Activated naive CD4-positive, alpha-beta T cell treated with anti-CD3 and anti-CD28 coated beads, Interleukin-2, amount 50 U/mL, for 72 hours (primary cell): ENCODE measurements at places on chromosomes 6 and 20. TPM values are rescaled to one million over a fixed set of nuclear protein-coding genes. Genes with fewer than 3 reads are reported as not detected.

The LRRC1 gene
- 3.6 TPM for total RNA-seq

- no peak for DNase-seq
Observed at GRCh38 chr6:128723667-128724066, 159.3 kb upstream of the LAMA2 start.

- no peak for DNase-seq
Observed at GRCh38 chr6:111720931-111721496, 115.3 kb upstream of the TRAF3IP2 start.

- DNase-seq, result no peak
Observed at GRCh38 chr6:151290877-151291721, 51.3 kb downstream of the AKAP12 start.

The EYS gene
- total RNA-seq, result not detected

- no peak for DNase-seq
Observed at GRCh38 chr20:51484141-51484815, 58.2 kb downstream of the NFATC2 start.

DNA sequence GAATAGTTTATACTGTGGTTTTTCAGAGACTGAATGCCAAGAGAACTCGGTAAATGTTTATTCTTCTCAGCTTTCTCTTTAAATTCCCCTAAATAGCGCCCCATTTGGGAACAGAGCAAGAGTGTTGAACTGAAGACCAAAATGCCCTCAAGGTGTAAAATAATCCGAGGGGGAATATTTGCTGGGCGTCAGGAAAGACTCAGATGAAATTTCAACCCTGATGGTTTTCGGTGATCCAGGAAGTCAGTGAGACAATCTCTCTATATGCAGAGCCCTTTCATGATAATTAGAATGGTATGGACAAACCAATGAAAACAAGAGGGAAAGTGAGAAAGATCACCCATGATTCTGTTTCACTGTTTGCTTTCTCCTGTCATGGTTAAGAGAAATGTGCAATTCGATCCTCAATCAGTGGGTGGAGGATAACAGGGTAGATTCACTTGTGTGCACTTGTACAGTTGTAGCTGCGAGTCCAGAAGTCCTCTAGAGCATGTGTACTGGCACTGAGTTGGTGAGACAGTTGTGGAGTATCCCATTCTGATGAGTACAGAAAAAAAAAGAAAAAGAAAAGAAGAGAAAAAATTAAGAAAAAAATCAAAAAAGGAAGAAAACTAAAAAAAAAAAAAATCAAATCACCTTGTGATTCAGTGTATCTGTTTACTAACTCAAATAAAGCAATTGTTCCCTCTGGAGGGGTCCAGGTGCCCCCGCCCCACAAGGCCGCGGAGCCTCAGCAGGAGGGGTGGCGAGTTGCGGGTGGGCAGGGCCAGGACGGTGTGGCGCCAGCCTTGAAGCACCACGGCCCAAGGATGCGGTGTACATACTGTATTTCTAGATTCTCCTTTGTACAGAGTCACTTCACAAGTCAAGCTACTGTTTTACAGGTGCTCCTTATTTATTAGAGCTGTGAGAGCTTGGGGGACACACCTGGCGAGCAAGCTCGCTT, 164.9 kb downstream of the SCML4 start:
- no peak for DNase-seq

The RAET1E gene
- total RNA-seq, result 0.11 TPM

The RSPH9 gene
- 0.21 TPM for total RNA-seq

The ELOVL2 gene
- not detected for total RNA-seq

DNA sequence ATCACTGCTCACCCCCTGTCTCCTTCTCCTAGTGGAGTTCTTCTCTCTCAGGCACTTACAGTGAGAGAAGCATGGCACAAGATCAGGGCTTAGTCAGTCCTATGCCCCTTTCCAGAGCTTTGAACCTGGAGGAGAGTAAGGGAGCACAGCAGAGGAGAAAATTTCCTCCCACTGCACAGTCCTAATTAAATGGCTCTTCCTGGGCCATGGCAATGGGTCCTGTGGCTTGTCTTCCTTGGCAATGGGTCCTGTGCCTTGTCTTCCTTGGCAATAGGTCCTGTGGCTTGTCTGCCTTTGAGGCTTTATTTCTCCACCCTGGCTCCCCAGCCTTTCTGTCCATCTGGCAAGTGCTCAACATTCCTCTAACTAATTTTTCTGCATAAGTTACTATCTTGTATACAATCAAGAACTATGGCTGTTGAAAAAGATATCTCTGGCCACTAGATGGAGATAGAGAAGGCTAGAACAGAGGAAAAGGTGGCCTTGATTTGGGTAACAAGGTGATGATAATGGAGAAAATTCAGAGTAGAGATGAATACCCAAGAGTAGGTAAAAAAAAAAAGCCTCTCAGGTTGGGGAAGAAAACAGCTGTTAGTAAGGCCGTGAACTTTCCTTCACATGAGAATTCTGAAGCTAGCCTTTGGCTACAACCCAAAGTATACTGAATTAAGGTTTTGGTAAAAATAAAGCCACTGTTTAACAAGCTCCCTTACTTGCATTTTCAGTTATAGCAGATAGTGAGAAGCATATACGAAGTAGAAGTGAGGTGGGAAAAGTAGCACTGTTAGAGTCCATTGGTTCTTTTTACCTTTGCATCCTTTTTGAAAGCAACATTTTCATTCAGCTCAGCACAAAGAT, 504.9 kb downstream of the DOK5 start:
- DNase-seq, result no peak

- no peak for DNase-seq
Observed at GRCh38 chr6:52132292-52132691, 44.9 kb upstream of the PKHD1 start.

The CRISP3 gene
- not detected for total RNA-seq

- DNase-seq, result no peak
Observed at GRCh38 chr6:7201732-7202541, 94.2 kb downstream of the RREB1 start.

The CAP2 gene
- total RNA-seq, result not detected

DNA sequence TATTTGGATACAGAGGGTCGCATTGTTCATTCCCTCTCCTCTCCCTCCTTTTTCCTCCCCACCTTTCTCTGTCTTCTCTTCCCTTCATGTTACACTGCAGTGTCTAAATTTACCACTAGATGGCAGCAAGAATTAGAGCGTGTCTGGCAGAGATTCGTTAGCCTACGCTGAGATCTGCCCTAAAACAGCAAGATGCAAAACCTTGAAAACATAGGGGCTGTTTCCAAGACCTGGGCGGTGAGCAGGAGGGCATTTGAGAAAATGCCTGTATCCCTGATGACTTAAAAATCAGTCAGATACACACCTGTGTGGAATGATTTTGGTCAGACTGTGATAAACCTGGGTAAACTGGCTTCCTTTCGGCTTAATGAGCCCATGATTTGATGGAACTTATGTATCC, 101.5 kb upstream of the ISM1 start:
- peak; percentile 56 for DNase-seq

The TAF8 gene
- 62.9 TPM for total RNA-seq

The SIRPD gene
- not detected for total RNA-seq

The NNAT gene
- total RNA-seq, result 2.1 TPM

DNA sequence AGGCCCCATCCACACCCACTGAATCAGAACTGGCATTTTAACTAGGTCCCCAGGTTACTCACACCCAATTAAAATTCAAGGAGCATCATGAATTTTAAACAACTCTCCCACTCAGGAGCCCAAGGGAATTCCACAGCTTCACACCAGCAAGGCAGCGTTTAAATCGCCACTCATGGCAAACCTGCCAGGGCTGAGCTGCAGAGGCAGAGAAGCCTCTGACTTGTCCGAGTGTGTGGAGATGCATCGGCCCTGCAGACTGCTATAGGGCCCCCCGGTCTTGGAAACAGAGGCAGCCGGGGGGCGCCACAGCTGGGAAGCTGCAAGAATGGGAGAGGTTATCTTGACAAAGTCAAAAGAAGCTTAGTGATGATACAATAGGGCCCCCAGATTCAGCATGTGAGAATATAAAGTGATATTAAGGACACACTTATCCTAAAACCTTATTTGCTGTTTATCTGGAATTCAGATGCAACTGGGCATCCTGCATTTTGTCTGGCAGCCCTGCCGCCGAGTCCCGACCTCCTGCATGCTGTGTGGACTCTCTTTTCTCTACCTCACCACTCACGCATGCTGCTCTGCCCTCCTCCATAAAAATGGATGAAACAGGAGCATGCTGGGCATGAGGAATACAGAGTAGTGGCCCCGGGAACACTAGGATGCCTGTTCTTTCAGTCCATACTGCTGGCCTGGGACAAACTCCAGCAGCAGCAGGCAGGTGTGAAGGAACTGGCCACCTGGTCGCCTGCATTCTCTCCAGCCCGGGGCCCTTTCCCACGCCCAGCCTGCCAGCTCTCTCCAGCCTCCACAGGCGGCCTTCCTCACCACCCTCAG, 126.1 kb downstream of the PXDC1 start:
- no peak for DNase-seq

The RNF114 gene
- 60.9 TPM for total RNA-seq

The LINC00237 gene
- total RNA-seq, result not detected

The PLA2G7 gene
- not detected for total RNA-seq

DNA sequence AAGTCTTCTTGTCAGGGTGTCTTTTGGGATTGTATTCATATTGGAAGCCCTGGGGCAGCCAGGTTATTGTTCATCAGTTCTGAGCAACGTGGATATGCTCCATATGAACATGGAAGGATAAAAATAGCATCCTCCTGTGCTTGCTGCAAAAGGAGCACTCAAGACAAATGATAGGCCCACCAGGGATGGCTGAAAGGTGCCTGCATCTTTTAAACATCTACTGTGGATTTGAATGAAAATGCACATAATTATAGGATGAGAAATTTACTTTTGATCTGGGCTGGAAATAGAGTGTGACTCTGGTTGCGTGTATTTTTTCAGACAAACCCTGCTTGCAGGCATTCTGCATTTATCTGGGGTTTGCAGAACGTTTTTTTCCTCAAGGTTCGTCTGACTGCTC, 299.1 kb downstream of the PACRG start:
- no peak for DNase-seq

DNA sequence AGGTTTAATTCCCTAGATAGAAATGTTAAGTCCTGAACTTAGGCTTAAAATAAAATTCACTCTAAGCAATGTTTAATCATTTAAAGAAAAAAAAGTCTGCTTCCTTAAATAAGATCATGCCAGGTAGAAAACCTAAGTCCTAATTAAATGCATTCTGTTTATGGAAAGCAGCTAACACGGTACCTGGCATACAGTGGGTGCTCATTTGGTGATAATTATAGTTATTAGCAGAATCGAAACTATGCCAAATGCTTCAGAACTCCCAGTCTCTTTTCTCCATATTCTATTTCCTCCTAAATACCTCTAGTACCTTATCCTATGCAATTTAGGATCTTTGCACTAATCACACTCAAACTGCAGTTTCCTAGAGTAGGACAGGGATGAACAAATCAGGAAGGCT, 331.8 kb downstream of the EPHA7 start:
- no peak for DNase-seq

- DNase-seq, result no peak
Observed at GRCh38 chr6:16760516-16761470, at the start of gene ATXN1. TSS of gene ATXN1 (minus strand) at chr6:16761460.

- DNase-seq, result no peak
Observed at GRCh38 chr6:45984788-45985425, 30.8 kb downstream of the CLIC5 start.

GRCh38 chr6:36669002-36669401, 9.5 kb upstream of the CDKN1A start:
- DNase-seq, result no peak
